ENCODE measurements at places on chromosomes 1 and 21. TPM values are rescaled to one million over a fixed set of nuclear protein-coding genes. Genes with fewer than 3 reads are reported as not detected.

The DMRTA2 gene
- 0.28 TPM for total RNA-seq

The TSSK3 gene
- total RNA-seq: 3.9 TPM

The USH2A gene
- total RNA-seq: not detected

The HLX gene
- not detected for total RNA-seq

- H3K4me1 ChIP-seq: peaks cover 19% of the 10 kb centered on the region
- peak overlapping the region; percentile 56 for H3K27ac ChIP-seq
- DNase-seq: peak; percentile 70
- no peaks in the 10 kb centered on the region for H3K36me3 ChIP-seq
- no peak overlapping the region for H3K4me3 ChIP-seq
Observed at GRCh38 chr1:96538111-96538641, 183.4 kb upstream of the PTBP2 start.

DNA sequence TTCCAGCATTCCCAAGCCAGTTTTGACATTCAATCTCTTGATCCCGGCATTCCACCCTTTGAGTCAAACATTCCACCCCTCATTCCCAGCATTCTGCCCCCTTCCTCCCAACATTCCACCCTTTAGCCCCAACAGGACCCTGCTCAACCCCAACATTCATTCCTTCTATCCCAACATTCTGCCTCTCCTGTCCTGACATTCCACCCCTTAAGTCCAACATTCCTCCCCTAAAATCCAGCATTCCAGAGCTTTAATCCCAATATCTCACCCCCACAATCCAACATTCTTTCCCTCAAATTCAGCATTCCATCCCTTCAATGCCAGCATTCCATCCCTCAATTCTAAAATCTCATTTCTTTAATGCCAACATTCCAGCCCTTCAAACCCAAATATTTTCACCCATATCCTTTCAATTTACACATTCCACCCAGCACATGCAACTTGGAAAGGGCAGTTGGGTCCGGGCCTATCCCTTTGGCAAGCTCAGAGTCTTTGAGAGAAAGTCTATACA lies 22.9 kb downstream of the DDX20 start:
- no peaks in the 10 kb centered on the region for H3K36me3 ChIP-seq
- H3K27ac ChIP-seq: no peak overlapping the region
- DNase-seq: no peak
- H3K4me3 ChIP-seq: no peak overlapping the region

DNA sequence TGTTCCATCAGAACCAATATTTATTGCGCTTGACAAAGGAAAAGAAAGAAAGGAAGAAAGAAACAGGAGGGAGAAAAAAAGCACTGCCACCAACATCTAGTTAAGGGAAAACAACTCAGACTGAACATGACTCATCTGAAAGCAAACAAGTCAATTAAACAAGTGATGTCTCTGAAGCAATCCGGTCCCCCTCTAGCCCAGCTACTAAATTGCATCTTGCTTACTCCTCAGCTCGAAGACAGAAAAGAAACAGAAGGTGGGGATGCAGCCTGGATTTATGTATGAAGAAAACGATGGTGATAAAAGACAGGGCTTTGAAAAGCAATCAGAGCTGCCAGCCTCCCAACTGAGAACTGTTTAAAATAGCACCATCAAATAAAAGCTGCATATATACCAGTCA lies 188.2 kb downstream of the OMA1 start:
- H3K36me3 ChIP-seq: no peaks in the 10 kb centered on the region
- no peaks in the 10 kb centered on the region for H3K27me3 ChIP-seq
- peak; percentile 35 for DNase-seq
- no peak overlapping the region for H3K27ac ChIP-seq
- peaks cover 1% of the 10 kb centered on the region for H3K4me1 ChIP-seq

- H3K36me3 ChIP-seq: no peaks in the 10 kb centered on the region
- H3K4me1 ChIP-seq: peaks cover 11% of the 10 kb centered on the region
- peak; percentile 37 for DNase-seq
Observed at GRCh38 chr1:21289700-21290545, at the start of gene ECE1. Gene ECE1 (minus strand): TSS chr1:21290463. CDS start chr1:21290414, 49 bp downstream.

DNA sequence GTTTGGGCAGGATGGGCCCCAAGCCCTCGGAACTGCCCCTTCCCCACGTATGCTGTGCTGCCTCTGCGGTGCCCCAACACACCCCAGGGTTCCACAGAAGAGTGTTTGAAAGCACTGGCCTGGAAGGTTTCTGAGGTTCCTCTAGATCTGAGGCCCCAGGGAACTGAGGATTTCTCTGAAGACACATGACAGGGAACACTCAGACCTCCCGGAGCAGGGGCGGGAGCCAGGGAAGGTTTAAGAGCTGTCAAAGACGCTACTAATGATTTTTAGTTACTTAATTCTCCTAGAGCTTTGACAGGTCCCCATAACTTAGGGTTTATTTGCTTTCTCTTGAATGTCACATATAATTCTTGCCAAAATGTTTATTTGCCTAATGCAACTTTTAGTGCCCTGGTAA lies 212.3 kb upstream of the GRIK3 start:
- no peak overlapping the region for H3K27ac ChIP-seq
- H3K4me3 ChIP-seq: no peak overlapping the region
- DNase-seq: no peak
- H3K4me1 ChIP-seq: no peaks in the 10 kb centered on the region

DNA sequence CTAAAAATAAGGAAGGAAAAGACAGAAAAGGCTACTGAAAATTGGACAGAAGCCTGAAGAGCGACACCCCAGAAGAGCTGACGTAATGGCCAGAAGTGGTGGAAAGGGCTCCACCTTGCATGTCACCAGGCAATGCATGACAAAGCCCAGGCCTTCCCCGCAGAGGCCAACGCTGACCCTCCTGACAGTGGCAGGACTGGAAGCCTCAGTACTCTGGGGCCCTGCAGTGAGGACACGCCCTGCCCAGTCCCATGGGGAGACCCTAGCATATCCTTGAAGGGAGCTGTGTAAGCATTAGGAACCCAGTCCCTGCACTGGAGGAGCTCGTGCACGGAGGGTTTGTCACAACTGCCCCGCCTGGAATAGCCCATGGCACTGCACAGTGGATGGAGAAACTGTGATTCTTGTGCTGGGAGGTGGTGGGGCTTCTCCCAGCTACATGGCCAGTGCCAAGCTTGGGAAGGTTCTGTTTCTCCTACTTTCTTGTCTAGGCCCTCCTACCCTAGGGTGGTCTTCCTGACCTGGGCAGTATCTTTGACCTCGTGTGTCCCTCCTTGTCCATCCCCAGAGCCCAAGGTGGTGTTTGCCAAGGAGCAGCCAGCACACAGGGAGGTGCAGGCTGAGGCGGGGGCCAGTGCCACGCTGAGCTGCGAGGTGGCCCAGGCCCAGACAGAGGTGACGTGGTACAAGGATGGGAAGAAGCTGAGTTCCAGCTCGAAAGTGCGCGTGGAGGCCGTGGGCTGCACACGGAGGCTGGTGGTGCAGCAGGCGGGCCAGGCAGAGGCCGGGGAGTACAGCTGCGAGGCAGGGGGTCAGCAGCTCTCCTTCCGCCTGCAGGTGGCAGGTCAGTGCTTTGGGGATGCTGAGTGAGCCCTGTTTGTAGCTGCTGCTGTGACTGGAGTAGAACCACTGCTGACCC lies 60.4 kb downstream of the OBSCN start:
- no peaks in the 10 kb centered on the region for H3K27me3 ChIP-seq
- no peaks in the 10 kb centered on the region for H3K4me1 ChIP-seq
- DNase-seq: no peak
- no peak overlapping the region for H3K27ac ChIP-seq
- H3K36me3 ChIP-seq: no peaks in the 10 kb centered on the region

- DNase-seq: no peak
- H3K27ac ChIP-seq: no peak overlapping the region
- H3K4me3 ChIP-seq: no peak overlapping the region
- H3K4me1 ChIP-seq: peaks cover 8% of the 10 kb centered on the region
Observed at GRCh38 chr1:93518516-93518915, 70.6 kb downstream of the FNBP1L start.

DNA sequence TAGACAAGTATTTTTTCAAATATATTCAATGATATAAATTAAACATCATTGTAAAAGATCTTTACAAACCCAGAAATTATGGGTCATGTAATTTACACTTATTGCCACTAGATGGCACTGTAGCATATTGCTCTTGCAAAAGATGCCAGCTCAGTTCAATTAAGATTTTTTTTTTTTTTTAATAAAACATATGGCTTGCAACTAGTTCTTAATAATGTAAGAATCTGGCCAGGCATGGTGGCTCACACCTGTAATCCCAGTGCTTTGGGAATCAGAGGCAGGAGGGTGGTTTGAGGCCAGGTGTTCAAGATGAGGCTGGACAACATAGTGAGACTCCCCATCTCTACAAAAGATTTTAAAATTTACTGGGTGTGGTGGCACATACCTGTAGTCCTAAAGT lies 49.4 kb upstream of the DESI2 start:
- H3K4me1 ChIP-seq: no peaks in the 10 kb centered on the region
- H3K27me3 ChIP-seq: no peaks in the 10 kb centered on the region
- no peaks in the 10 kb centered on the region for H3K36me3 ChIP-seq
- peak; percentile 44 for DNase-seq
- no peak overlapping the region for H3K4me3 ChIP-seq

DNA sequence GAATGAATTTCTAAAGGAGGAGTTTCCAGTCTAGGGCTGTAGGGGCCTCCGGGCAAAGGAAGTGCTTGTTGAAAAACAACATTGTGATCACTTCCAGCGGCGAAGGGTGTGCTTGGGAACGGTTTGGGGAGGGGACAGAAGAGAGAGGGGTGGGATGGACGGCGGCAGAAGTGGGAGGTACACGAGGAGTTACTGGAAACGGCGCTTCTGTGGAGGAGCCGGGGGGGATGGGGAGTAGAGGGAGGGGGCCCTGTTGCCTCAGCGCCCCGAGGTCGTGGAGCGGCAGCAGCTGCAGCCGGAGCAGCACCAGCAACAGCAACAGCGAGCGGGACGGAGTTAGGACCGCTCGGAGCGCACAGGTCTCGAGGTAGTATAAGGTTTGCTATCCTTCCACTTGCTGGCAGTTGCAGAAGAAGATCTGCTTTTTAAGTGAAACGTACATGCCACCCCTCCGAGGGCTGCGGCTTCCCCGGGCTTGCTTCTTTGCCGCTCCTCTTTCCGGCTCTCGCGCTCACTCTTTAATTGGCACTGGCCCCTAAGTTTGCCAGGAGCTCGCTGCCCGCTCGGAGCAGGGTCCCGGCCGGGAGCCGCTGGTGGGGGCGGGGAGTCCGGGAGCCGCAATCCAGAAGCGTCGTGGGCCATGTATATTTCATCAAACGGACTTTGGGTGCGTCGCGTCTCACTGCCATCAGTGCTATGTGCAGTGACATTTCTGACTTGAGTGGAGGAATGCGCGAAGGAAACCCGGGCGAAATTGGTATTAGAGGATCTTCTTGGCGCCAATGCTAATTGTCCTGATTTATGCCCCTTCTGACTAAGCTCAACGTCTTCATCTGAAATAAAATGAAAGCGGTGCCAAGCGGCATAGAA lies 771 bp upstream of the NTNG1 start:
- H3K27me3 ChIP-seq: no peaks in the 10 kb centered on the region
- peak; percentile 90 for DNase-seq
- H3K27ac ChIP-seq: peak overlapping the region; percentile 96
- peak overlapping the region; percentile 92 for H3K4me3 ChIP-seq

GRCh38 chr1:26412180-26412840 lies 1.7 kb downstream of the LIN28A start:
- H3K4me3 ChIP-seq: no peak overlapping the region
- H3K36me3 ChIP-seq: no peaks in the 10 kb centered on the region
- no peak overlapping the region for H3K27ac ChIP-seq

GRCh38 chr1:190376044-190376443 lies 101.6 kb downstream of the BRINP3 start:
- no peaks in the 10 kb centered on the region for H3K36me3 ChIP-seq
- no peak overlapping the region for H3K27ac ChIP-seq
- H3K4me3 ChIP-seq: no peak overlapping the region
- no peak for DNase-seq

DNA sequence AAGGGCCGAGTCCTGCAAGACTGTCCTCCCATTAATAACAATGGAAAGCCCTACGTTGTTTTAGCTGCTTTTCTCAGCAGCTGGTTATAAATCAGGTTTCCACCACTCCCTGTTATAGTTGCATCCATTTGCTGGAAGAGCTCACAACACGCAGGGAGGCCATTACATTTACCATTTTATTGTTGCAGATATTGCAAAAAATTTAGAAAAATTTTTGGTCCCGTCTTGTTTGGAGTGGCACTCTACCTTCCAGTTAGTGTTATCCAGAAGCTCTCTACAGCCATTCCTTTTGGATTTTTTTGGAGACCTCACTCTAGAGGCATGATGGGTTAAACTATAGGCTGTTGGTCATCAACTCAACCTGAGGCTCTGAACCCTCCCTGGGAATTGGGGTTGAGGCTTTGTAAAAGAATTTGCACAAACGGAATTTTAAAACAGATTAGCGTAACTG lies 1532.1 kb upstream of the TPTE start:
- no peaks in the 10 kb centered on the region for H3K36me3 ChIP-seq
- no peak overlapping the region for H3K4me3 ChIP-seq
- no peak overlapping the region for H3K27ac ChIP-seq

DNA sequence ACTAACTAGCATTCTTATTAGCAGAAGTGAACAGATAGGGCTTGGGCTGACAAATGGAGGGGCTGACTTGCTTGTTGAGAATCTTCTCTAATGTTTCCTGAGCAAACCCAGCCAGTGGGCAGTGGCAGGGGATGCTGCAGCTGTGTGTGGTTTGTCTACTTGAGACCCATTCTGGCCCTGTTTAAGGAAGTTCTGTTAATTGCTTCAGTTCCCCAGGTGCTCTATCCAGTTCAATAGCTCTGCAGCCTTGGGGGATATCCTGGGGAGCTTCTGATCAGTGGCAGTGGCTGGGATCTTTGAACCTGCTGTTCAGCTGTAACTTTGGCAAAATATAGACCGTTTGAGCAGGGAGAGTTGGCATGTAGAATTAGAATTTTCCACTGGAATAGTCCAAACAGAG lies 137.4 kb downstream of the ZNF326 start:
- no peak overlapping the region for H3K27ac ChIP-seq
- no peak overlapping the region for H3K4me3 ChIP-seq
- H3K27me3 ChIP-seq: no peaks in the 10 kb centered on the region
- no peak for DNase-seq
- H3K36me3 ChIP-seq: no peaks in the 10 kb centered on the region

GRCh38 chr21:14706712-14707510 lies 160.8 kb upstream of the SAMSN1 start:
- H3K36me3 ChIP-seq: no peaks in the 10 kb centered on the region
- H3K27me3 ChIP-seq: no peaks in the 10 kb centered on the region
- no peak overlapping the region for H3K4me3 ChIP-seq
- no peak for DNase-seq

GRCh38 chr1:85824066-85824840 lies 116.0 kb upstream of the ZNHIT6 start:
- H3K27me3 ChIP-seq: no peaks in the 10 kb centered on the region
- no peak for DNase-seq
- no peak overlapping the region for H3K4me3 ChIP-seq
- no peaks in the 10 kb centered on the region for H3K36me3 ChIP-seq

DNA sequence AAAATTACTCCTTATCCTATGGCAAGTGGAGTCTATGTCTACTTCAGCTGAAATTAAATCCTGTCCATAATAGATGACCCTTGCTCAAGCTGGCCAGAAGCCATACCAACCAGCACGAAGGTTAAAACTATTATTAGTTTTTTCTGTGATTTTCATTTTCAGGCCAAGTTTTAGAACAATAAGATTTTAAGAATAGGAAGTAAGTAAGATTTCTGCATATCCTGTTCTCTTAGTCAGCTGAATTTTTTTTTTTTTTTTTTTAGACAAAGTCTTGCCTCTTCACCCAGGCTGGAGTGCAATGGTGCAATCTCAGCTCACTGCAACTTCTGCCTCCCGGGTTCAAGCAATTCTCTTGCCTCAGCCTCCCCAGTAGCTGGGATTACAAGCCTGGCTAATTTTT lies 6.1 kb upstream of the RBP7 start:
- H3K27ac ChIP-seq: no peak overlapping the region
- H3K4me1 ChIP-seq: no peaks in the 10 kb centered on the region
- no peak overlapping the region for H3K4me3 ChIP-seq
- no peak for DNase-seq
- H3K36me3 ChIP-seq: no peaks in the 10 kb centered on the region
